Naive thymus-derived CD4-positive, alpha-beta T cell (primary cell): ENCODE measurements at places on chromosomes 16 and 17.

GRCh38 chr17:75367312-75367711, 38.2 kb downstream of the GRB2 start:
- no peak for DNase-seq

GRCh38 chr17:55090079-55090492, 121.5 kb downstream of the STXBP4 start:
- DNase-seq, result peak; percentile 22

DNA sequence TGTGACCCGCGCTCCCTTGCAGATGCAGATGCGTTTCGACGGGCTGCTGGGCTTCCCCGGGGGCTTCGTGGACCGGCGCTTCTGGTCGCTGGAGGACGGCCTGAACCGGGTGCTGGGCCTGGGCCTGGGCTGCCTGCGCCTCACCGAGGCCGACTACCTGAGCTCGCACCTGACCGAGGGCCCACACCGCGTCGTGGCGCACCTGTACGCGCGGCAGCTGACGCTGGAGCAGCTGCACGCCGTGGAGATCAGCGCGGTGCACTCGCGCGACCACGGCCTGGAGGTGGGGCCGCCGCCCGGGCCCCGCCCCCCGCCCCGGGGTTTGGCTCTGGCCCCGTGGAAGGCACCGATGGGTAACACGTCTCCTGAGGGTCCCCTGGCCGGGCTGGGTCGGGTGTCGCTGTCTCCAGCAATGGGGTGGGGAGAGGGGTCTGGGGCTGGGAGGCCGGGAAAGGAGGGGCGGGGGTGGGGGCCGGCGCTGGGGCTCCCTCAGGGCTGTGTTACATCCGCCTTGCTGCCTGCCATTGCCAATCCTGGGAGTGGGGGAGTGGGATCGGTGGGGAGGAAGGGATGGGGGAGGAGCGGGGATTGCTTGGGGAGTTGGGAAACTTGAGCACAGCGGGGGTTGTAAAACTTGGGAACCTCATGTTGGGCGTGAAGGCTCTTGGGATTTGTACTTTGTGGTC, 737 bp downstream of the NUDT16L1 start:
- DNase-seq, result peak; percentile 57

GRCh38 chr17:76363107-76363842, 9.6 kb upstream of the PRPSAP1 start:
- DNase-seq, result no peak

GRCh38 chr16:83231729-83232128, 576.0 kb upstream of the HSBP1 start:
- DNase-seq, result no peak

DNA sequence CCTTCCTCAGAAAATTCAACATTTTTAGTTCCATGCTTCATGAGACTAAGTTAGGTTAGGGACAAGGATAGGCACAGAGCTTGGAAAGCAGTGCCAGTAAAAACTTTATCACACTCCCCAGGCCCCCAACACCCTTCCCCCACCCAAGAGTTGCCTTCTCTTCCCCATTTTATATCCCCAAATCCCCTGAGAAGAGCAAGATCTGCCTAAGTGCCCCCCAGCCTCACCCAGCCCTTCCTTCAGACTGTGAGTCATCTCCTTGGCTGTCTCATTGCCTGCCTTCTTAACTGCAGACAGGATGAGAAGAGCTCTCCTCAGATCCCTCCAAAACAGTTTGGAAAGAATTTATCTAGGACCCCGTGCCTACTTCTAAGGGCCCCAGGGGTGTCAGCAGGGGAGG, 55.8 kb downstream of the NEUROD2 start:
- no peak for DNase-seq

DNA sequence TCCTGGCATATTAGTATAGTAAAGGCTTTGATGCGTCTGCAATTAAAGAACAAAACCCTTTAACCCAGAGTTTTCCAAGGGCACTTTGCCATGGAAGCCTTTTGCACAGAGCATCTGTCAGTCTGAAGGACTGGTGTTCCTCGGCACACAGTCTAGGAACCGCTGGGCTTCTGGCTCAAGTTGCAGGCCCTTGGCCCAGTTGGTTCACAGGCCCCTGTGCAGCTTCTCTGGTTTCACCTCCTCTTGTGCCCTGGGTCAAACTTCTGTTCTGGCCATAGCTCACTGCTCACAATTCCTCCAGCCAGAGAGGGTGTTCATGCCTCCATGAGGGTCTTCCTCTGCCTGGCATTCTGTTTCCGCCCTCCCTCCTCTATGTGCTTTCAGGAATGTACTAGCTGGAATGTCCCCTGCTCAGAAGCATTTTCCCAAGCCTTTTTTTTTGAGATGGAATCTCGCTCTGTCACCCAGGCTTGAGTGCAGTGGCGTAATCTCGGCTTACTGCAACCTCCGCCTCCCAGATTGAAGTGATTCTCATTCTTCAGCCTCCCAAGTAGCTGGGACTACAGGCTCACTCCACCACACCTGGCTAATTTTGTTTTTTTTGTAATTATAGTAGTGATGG, 34.5 kb upstream of the TEX2 start:
- no peak for DNase-seq

- peak; percentile 43 for DNase-seq
Measured at GRCh38 chr17:8964801-8965393, 610 bp downstream of the PIK3R5 start.

DNA sequence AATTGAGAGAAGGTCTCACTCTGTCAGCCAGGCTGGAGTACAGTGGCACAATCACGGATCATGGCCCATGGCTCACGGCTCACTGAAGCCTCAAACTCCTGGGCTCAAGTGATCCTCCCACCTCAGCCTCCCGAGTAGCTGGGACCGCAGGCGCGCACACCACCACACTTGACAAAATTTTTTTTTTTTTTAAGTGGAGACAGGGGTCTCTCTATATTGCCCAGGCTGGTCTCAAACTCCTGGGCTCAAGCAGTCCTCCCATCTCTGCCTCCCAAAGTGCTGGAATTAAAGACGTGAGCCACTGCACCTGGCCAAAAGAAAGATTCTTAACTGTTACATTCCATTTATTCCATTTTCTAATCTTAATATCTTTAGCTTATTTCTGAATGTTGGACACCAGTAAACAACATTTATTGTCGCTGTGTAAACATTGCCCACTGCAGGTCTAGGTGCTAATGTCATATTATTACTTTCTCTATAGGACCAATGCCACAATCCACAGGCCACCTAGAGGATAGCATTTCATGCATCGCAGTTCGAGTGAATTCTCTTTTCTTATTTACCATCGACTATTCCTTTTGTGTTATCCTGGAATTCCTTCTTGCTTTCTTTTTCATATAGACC, 123.7 kb downstream of the PITPNC1 start:
- no peak for DNase-seq

- DNase-seq, result no peak
Measured at GRCh38 chr16:72847187-72848027, 200.5 kb downstream of the ZFHX3 start.

GRCh38 chr16:4612474-4612931, 2.2 kb downstream of the UBALD1 start:
- no peak for DNase-seq

GRCh38 chr17:45149669-45150664, 1.7 kb downstream of the HEXIM1 start:
- DNase-seq, result no peak

- no peak for DNase-seq
Measured at GRCh38 chr17:60645918-60646523, 31.6 kb upstream of the BCAS3 start.

GRCh38 chr16:85639529-85640253, 26.6 kb downstream of the GSE1 start:
- DNase-seq, result no peak

DNA sequence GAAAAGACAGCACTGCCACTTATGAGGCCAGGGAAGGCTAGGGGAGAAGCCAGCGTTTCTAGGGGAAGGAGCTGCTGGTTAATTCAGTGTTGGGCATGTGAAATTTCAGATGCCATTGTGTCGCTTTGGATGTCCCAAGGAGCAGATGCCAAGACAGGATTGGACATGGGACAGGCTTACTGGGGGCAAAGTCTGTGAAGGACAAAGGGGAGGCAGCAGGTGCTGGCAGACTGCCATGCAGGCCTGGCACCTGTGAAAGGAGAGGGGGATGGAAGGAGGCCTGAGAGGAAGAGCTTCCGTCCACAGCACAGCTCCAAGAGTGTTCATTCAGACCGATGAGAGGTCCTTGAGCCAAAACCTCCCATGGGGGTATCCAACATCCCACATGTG, 255.5 kb upstream of the RPL38 start:
- no peak for DNase-seq

- no peak for DNase-seq
Measured at GRCh38 chr17:45368651-45369050, 51.8 kb upstream of the MAP3K14 start.

- DNase-seq, result no peak
Measured at GRCh38 chr17:80470603-80471002, 5.8 kb downstream of the NPTX1 start.

- no peak for DNase-seq
Measured at GRCh38 chr17:72714357-72714966, 378.0 kb downstream of the SLC39A11 start.

DNA sequence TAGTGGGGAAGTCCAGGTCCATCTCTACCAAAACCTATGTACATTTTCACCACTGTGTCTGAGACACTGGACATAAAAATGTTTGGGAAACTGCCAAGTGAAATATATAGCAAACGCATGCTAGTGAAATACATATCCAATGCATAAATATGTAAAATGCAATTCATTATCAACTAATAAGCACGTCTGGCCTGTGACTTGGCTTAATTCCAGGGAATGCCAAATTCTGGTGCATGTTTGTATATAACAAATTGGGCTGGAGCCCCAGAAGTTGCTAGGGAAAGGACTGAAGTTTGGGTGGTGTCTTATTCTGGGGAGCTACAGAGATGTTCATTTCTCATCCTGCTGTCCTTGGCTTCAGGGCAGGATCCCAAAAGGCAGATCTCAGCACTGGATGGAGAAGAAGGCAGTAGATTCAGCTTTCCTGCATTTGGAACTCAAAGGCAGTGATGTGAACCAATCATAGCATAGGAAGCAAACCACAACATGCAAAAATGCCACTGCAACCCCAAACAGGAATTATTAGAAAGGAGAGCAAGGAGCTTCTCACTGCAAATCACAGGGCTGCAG, 184.3 kb downstream of the HS3ST3A1 start:
- no peak for DNase-seq
